NCI-H2029 treated with DMSO at 0.1 percent for 48 hours (cell line): ENCODE measurements at places on chromosomes 6 and 20.
A peak's percentile ranks its signal among the peaks of the same experiment; 100 is the strongest.

- DNase-seq = no peak
Observed at GRCh38 chr6:113411011-113411410, 446.1 kb upstream of the MARCKS start.

DNA sequence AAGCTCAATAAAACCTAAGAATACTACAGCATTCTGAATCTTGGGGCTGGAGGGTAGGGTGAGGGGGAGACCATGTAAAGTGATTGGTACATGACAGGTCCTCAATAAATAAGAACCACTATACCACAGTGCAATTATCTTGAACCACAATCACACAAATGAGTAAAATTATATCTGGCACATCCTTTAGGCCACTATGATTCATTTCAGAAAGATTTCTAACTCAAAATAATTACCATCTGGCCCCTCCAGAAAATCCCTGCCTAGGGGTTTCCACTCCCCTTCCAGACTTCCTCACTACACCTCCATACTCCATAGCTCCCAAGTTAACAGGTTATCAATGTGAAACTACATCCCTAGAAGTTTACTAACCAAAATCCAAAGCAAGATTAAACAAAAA, 19.7 kb downstream of the AKIRIN2 start:
- no peak for DNase-seq

- DNase-seq = no peak
Observed at GRCh38 chr6:108693430-108694154, 132.9 kb downstream of the FOXO3 start.

DNA sequence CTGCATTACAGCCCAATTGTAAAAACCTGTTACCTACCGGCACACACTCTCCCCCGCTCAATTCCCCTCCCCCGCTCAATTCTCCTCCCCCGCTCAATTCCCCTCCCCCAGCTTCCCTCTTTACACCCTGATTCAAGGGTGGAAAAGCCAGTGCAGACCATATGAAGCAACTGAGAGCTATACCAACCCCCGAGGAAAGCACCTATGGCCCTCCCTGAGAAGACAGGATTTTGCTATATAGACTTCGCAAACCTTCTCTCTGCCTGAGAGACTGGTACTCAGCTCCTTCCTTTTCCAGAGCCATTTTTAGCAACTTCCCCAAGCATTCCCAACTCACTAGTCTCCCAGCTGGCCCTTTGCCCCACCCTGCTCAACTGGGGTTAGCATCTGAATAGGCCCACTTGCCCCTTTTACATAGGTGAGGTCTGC, 7.6 kb downstream of the GNAS-AS1 start:
- DNase-seq = no peak

- DNase-seq = peak; percentile 84
Observed at GRCh38 chr6:123118811-123119210, 122.8 kb downstream of the CLVS2 start.

GRCh38 chr6:148271711-148272439, 70.8 kb upstream of the SASH1 start:
- DNase-seq = no peak

GRCh38 chr20:9454791-9455190, 59.6 kb upstream of the LAMP5 start:
- no peak for DNase-seq

- no peak for DNase-seq
Observed at GRCh38 chr20:25044261-25044560, 13.7 kb downstream of the ACSS1 start.

DNA sequence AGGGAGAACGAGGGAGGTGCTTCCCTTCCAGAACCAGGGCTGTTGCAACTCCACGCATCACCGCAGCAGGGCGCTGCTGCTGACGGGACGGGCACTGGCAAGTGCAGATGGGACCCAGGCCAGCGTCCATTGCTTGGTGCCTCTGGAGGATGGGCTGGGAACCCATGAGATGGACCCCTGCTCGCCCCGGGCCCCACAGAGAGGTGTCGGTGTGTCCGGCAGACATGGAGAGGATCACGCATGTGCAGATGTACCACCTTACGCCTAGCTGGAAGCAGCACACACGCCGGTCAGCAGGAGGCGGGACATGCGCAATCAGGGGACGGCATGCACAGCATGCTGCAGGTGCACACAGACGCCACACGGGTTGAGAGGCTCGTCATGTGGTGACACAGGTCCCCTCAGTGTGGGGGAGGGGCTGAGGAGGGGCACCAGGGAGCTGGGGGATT, 5.7 kb downstream of the CABLES2 start:
- DNase-seq = no peak

DNA sequence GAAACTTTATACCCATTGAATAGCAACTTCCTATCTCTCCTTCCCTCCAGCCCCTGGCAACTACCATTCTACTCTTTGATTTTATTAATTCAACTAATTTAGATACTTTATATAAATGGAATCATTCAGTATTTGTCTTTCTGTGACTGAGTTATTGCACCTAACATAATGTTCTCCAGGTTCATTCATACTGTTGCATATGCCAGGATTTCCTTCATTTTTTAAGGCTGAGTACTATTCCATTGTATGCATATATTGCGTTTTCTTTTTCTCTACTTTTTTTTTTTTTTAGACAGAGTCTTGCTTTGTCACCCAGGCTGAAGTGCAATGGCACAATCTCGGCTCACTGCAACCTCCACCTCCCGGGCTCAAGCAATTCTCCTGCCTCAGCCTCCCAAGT, 49.5 kb upstream of the BEND6 start:
- no peak for DNase-seq

GRCh38 chr6:42257614-42258013, 40.0 kb upstream of the MRPS10 start:
- DNase-seq = no peak

- no peak for DNase-seq
Observed at GRCh38 chr6:107511511-107511993, 21.6 kb downstream of the SOBP start.

DNA sequence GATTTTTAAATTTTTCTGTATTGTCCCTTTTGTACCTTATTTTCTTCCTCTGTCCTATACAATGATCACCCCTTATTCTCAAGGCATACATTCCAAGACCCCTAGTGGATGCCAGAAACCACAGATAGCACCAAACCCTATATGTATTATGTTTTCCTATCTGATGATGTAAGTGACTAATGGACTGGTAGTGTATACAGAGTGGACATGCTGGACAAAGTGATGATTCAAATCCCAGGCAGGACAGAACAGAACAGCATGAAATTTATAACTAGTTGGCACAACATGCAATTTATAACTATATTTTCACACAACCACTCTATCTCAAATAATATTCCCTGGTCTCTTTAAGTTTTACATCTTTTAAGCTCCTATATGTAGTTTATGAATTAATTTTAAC, 205.6 kb upstream of the FLRT3 start:
- DNase-seq = no peak

DNA sequence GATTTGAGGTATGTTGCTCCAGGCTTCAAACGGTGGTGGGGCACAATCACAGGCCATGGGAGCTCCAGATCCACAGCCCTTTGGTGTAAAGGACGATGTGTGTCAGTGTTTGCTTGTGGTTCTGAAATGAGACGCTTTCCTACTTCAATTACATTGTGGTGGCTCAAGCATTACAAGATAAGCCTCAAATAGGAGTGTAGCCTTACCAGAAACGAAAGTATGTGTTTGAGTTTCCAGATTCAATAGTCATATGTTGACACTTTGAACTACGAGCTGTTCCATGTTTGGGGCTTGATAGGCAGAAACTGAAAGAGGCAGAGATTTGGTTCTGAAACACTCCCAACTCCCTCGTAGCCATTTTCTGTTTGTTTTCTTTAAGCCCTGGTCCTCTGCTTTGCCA, 187.1 kb downstream of the MYLK4 start:
- peak; percentile 70 for DNase-seq
